NCI-H526 treated with DMSO at 0.1 percent for 48 hours (cell line): ENCODE measurements at places on chromosomes 5 and 9.

DNA sequence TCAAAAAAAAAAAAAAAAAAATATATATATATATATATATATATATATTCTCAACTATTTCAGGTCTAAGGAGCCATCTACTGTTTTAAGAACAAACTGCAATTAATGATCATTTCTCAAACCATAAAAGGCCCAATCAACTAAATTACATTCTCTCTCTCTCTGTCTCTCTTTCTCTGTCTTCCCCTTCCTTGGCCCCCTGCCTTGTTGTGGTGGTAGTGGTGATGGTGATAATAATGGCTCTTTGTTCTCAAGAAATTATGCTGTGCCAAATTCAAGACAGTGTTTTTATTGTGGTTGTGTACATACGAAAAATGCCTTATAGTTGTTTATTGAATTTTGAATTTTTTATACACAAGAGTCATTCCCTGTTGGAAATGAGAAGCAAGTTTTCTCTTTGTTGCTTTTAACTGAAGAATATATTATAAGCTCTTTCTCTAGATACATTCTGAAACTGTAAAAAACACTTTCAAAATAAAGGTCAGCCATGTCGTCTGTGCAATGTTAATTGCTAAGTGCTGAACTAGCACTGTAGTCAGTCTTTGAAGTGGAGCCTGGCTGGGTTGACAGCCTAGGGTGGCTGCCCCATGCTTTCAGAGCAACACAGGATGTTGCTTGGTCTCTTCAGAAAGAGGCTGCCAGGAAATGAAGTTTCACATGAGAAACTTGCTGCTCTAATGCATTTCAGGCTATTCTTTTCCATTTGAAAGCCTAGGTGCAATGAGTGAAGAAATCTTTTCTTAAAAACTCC is 96.0 kb downstream of the HINT1 start:
- DNase-seq = no peak

- no peak for DNase-seq
These were observed 30.3 kb downstream of the MELK start for GRCh38 chr9:36603006-36603405.

DNA sequence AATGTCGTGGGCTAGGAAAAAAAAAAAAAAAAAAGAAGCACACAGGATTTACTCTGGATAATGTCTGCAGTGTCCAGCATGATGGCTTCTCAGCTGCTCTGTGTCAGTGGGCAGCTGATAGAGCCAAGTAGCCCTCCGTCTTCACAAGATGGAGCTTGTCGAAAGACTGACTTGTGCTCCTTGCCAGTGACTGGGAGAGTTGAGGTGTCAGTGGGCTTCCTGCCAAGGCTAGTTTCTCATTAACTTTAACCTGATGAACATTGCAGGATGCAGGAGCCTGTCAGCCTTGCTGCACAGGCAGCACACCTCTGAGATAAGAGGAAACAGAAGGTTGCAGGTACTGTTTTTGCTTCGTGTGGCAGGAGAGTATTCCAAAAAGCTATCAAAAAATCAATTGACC is 171.4 kb upstream of the SGCD start:
- DNase-seq = no peak

DNA sequence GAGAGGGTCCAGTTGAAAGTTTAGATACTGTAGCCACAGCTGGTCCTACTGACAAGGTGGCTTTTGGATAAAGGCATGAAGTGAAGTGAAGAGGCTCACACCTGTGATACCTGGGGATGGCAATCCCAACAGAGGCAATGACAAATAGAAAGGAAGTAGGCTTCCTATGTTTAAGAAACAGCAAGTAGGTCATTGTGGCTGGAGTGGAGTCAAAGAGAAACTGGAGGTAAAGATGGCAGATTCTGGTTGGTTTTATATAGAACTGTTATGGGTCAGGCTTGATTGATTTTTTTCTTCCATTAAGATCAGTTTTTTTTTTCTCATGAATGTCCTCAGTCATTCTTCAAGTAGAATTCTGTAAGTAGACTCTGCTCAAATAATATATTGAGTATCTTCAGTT is 79.5 kb downstream of the ANXA1 start:
- no peak for DNase-seq

GRCh38 chr5:172816925-172817562 is 17.0 kb upstream of the ERGIC1 start:
- no peak for DNase-seq
